ENCODE measurements at places on chromosomes 4 and X.

GRCh38 chr4:13912966-13913365 lies 285.4 kb upstream of the BOD1L1 start:
- H3K36me3 ChIP-seq, result no peaks in the 10 kb centered on the region
- H3K27me3 ChIP-seq, result no peaks in the 10 kb centered on the region
- H3K4me1 ChIP-seq, result no peaks in the 10 kb centered on the region

- H3K27me3 ChIP-seq, result no peaks in the 10 kb centered on the region
- DNase-seq, result no peak
- no peak overlapping the region for H3K27ac ChIP-seq
- no peaks in the 10 kb centered on the region for H3K4me1 ChIP-seq
- H3K36me3 ChIP-seq, result peaks cover 88% of the 10 kb centered on the region
- no peak overlapping the region for H3K4me3 ChIP-seq
Measured at GRCh38 chr4:3130201-3130600, 55.7 kb downstream of the HTT start.

DNA sequence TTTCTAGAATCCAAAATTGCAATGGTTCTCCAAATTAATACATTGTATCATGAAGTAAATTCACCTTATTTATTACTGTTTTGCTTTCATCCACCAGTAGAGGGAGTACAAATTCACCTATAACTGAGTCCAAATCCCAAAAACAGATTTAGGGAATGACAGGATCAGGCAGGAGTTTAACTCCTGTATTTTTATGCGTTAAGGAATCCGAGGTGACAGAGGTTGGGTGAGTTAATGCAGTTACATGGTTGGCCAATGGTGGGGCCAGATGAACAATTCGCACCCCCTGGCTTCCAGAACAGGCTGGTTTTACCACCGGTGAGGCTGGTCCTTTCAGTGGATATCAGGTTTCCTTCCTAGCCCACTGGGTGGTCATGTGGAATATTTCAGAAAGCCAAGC lies 82.4 kb downstream of the MTNR1A start:
- H3K4me3 ChIP-seq, result no peak overlapping the region
- no peaks in the 10 kb centered on the region for H3K27me3 ChIP-seq
- H3K36me3 ChIP-seq, result no peaks in the 10 kb centered on the region
- H3K27ac ChIP-seq, result no peak overlapping the region
- no peak for DNase-seq
- H3K4me1 ChIP-seq, result no peaks in the 10 kb centered on the region

DNA sequence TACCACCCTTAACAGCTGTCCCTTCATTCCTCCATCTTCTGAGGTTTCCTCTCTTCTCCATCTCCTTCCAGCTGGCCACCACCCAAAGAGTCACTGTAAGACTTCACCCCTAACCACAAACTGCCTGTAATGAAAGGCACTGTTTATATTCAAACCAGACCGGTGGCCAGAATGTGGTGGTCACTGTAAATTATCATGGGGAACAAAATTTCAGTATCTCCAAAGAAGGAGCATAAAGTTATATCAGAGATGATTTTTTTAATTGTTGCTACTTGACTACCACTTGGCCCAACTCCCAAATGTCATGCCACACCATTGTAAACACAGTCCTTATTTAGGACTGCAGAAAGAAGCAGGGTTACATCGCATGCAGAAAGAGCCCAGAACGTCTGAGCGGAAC lies 44.8 kb downstream of the SMARCA1 start:
- H3K27ac ChIP-seq, result no peak overlapping the region
- DNase-seq, result no peak
- H3K36me3 ChIP-seq, result no peaks in the 10 kb centered on the region
- H3K4me3 ChIP-seq, result no peak overlapping the region

- H3K36me3 ChIP-seq, result no peaks in the 10 kb centered on the region
- H3K4me1 ChIP-seq, result peaks cover 5% of the 10 kb centered on the region
- no peak overlapping the region for H3K4me3 ChIP-seq
- DNase-seq, result no peak
Measured at GRCh38 chr4:18077808-18078207, 56.3 kb upstream of the LCORL start.

- no peak overlapping the region for H3K4me3 ChIP-seq
- no peak for DNase-seq
- H3K27me3 ChIP-seq, result no peaks in the 10 kb centered on the region
Measured at GRCh38 chr4:101309925-101310324, 37.4 kb downstream of the PPP3CA start.

DNA sequence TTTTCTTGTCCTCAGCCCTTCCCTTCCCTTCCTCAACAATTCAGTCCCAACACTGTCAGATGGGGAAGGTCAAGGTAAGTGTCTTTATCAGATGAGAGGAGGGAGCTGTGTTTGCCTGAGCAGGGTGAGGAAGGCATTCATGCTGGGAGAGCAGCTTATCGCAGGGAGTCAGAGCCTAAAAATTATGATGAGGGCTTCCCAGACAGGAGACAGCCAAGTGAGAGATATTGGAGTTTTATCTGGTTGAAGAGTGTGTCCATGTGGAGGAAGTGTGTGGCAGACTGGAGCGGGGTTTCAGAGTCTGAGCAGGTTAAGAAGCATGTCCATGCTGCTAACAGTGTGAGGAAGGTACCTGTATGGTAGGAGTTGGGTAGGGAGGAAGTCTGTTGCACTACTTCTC lies 18.4 kb downstream of the BEX4 start:
- no peaks in the 10 kb centered on the region for H3K4me1 ChIP-seq
- no peak for DNase-seq
- H3K4me3 ChIP-seq, result no peak overlapping the region
- H3K27me3 ChIP-seq, result no peaks in the 10 kb centered on the region

DNA sequence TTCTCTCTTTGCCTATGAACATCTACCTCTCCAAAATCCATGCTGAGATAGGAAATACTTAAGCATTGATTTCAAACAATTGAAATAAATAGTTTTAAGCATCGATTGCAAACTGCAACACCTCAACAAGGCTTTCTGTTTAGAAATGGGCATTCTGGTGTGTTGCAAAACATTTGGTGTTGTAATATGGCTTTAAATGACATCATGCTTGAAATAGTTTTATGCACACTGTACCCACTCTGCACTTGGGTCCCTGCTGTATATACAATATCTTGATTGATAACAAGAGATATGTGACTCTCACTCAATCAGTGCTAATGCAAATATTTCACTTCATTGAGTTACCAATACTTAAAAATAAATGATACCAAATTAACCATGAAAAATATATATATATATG lies 964.9 kb upstream of the GRIA3 start:
- H3K27me3 ChIP-seq, result no peaks in the 10 kb centered on the region
- no peaks in the 10 kb centered on the region for H3K4me1 ChIP-seq
- H3K27ac ChIP-seq, result no peak overlapping the region
- no peak overlapping the region for H3K4me3 ChIP-seq
- H3K36me3 ChIP-seq, result no peaks in the 10 kb centered on the region

GRCh38 chr4:152655272-152656129 lies 24.3 kb downstream of the TMEM154 start:
- no peak overlapping the region for H3K4me3 ChIP-seq
- H3K27ac ChIP-seq, result no peak overlapping the region
- H3K36me3 ChIP-seq, result peaks cover 11% of the 10 kb centered on the region
- no peaks in the 10 kb centered on the region for H3K27me3 ChIP-seq

DNA sequence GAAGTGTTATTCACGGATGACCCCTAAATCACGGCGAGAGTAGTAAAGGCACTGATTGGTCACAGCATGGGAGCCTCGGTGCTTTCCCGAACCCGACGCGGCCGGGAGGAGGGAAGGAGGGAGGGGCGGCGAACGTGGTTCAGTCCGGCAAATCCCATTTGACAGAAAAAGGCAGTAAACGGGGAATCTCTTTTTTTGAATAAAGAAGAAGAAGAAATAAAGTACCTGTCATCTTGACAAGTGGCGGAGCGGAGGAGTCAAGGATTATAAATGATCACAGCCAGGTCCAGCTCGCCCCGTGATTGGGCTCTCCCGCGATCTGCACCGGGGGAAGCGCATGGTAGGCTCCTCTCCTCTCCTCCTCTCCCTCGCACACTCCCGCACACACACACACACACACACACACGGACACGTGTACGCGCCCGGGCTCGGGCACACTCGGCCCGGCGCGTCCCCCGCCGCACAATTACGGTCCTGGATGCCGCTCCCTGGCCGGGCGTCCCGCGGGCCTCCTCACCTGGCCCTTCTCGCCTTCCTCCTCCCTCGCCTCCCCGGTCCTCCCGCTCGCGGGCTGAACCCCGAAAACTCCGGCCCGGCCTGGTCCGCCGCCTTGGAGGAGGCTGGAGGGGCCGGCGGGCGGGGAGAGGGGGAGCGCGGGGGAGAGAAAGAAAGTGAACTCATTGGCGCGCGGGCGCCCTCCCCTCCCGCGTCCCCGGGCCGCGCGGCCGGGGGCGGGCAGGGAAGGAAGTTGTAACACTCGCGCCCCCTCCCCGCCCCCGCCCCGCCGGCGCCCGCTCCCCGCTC lies 99.2 kb upstream of the TENM3 start:
- no peak for DNase-seq
- no peak overlapping the region for H3K4me3 ChIP-seq
- H3K27me3 ChIP-seq, result peaks cover 64% of the 10 kb centered on the region
- H3K4me1 ChIP-seq, result peaks cover 10% of the 10 kb centered on the region
- no peak overlapping the region for H3K27ac ChIP-seq

DNA sequence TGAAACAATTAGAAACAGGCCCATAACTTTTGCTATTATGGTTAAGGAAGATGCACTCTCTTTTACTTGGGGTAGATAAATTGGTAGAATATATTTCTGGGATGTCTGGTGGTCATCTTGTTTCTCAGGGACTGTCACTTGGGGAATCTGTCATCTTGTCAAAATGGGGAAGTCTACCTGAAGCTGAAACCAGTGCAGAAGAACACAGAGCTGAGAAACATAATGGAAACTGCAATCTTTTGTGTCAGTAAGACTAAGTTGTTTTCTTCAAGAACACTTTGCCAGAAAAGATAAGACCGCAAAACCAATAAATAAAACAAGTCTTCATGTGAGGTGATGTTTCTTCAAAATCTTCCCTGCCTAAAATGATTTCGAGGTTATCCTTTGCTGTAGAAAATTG lies 92.0 kb downstream of the NAA11 start:
- no peaks in the 10 kb centered on the region for H3K27me3 ChIP-seq
- no peak for DNase-seq
- H3K27ac ChIP-seq, result no peak overlapping the region
- H3K4me1 ChIP-seq, result no peaks in the 10 kb centered on the region

- peaks cover 8% of the 10 kb centered on the region for H3K4me1 ChIP-seq
- peaks cover 4% of the 10 kb centered on the region for H3K27me3 ChIP-seq
- H3K27ac ChIP-seq, result no peak overlapping the region
Measured at GRCh38 chr4:25956260-25956659, 42.2 kb downstream of the SMIM20 start.

GRCh38 chr4:125550769-125551168 lies 236.0 kb downstream of the FAT4 start:
- no peaks in the 10 kb centered on the region for H3K36me3 ChIP-seq
- H3K4me1 ChIP-seq, result no peaks in the 10 kb centered on the region

DNA sequence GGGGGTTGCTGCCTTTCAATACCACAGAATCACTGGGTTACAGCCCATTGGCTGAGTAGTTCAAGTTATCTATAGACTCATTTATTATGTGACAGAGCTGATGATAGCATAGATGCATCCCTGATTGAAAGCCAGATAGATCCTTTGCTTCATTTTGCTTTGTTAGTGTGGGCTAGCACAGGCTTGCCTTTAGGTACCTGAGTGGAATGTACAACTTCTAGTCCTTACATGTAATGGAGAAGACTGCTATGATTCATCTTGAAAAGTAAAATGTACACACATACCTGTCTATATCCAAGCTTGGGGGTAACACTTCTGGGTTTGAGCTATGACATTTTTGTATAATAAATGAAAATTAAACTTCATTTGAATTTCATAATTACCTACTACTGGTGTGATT lies 226.0 kb upstream of the FTHL17 start:
- no peak overlapping the region for H3K27ac ChIP-seq
- H3K4me3 ChIP-seq, result no peak overlapping the region
- H3K27me3 ChIP-seq, result no peaks in the 10 kb centered on the region
- H3K4me1 ChIP-seq, result no peaks in the 10 kb centered on the region
- no peak for DNase-seq
- H3K36me3 ChIP-seq, result no peaks in the 10 kb centered on the region

GRCh38 chrX:120334151-120334550 lies 22.9 kb upstream of the TMEM255A start:
- H3K4me1 ChIP-seq, result no peaks in the 10 kb centered on the region
- H3K27ac ChIP-seq, result no peak overlapping the region
- DNase-seq, result no peak
- H3K4me3 ChIP-seq, result no peak overlapping the region
- H3K27me3 ChIP-seq, result no peaks in the 10 kb centered on the region

GRCh38 chr4:26082565-26082964 lies 168.5 kb downstream of the SMIM20 start:
- no peaks in the 10 kb centered on the region for H3K36me3 ChIP-seq
- no peak overlapping the region for H3K27ac ChIP-seq
- H3K4me3 ChIP-seq, result no peak overlapping the region

DNA sequence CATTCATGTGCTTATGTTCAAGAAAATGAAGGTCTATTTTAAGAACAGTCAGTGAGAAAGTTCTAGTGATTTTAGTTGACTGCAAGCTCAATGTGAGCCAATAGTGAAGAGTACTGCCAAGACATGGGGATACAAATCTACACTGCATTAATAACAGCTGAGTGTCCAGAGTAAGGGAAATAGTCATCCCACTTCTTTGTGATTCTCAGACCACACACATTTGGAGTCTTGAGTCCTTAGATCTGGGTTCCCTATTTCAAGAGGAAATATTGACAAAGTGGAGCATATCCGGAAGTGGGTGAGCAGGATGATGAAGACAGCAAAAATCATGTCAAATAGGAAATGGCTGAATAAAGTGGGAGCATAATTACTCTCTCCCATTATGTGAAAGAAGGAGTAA lies 171.1 kb downstream of the LARP7 start:
- H3K4me1 ChIP-seq, result no peaks in the 10 kb centered on the region
- no peak overlapping the region for H3K4me3 ChIP-seq
- no peaks in the 10 kb centered on the region for H3K27me3 ChIP-seq
- no peak for DNase-seq
- no peak overlapping the region for H3K27ac ChIP-seq

DNA sequence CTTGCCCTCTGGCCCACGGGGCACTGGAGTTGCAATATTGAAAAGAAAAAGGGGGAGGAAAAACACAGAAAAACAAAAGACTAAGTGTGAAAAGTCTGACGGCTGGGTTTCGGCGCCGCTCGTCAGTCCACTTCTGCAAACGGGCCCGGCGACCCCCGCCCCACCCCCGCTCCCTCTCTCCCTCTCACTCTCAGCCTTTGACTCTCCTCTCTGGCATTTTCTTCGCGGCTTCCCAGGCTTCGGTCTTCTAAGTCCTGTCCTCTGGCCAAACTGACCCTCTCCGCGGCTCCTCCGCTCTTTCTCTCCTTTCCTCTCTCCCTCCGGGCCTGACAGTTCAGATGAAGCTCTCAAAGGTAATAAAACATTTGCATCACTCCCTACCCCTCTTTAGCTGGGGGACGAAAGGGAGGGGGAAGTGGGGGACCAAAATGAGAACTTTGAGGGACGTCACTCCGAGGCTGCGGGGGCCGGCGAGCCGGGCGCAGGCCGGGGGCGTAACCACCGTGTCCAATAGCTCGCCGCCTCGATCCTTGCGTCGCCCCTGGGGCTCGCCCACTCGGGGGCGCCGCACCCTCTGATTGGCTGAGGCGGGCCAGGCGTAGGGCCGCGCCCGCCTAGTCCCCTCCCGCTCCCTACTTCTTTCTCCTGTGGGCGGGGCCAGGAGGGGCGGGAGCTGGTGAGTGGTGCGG lies at the start of gene NKX6-1:
NKX6-1 (minus strand) TSS at position 358 of the 689 bp plus-strand sequence. CDS start 1,064 bp downstream, outside the sequence.
- no peaks in the 10 kb centered on the region for H3K36me3 ChIP-seq
- DNase-seq, result no peak
- peaks cover 87% of the 10 kb centered on the region for H3K27me3 ChIP-seq

- no peak for DNase-seq
- no peak overlapping the region for H3K4me3 ChIP-seq
- H3K27me3 ChIP-seq, result no peaks in the 10 kb centered on the region
Measured at GRCh38 chr4:147287588-147287890, 193.4 kb upstream of the EDNRA start.
